MM.1S (cell line): ENCODE measurements at places on chromosomes 1 and 21.
A peak's percentile ranks its signal among the peaks of the same experiment; 100 is the strongest.

- no peak overlapping the region for H3K4me3 ChIP-seq
- no peaks in the 10 kb centered on the region for H3K36me3 ChIP-seq
- peak; percentile 44 for DNase-seq
- H3K4me1 ChIP-seq, result peaks cover 14% of the 10 kb centered on the region
These were observed 3.3 kb upstream of the AGPAT3 start for GRCh38 chr21:43861706-43862105.

- H3K4me1 ChIP-seq, result no peaks in the 10 kb centered on the region
- H3K27me3 ChIP-seq, result no peaks in the 10 kb centered on the region
- no peak overlapping the region for H3K27ac ChIP-seq
- H3K36me3 ChIP-seq, result no peaks in the 10 kb centered on the region
- DNase-seq, result no peak
These were observed 501.9 kb upstream of the USP24 start for GRCh38 chr1:55717111-55717510.

DNA sequence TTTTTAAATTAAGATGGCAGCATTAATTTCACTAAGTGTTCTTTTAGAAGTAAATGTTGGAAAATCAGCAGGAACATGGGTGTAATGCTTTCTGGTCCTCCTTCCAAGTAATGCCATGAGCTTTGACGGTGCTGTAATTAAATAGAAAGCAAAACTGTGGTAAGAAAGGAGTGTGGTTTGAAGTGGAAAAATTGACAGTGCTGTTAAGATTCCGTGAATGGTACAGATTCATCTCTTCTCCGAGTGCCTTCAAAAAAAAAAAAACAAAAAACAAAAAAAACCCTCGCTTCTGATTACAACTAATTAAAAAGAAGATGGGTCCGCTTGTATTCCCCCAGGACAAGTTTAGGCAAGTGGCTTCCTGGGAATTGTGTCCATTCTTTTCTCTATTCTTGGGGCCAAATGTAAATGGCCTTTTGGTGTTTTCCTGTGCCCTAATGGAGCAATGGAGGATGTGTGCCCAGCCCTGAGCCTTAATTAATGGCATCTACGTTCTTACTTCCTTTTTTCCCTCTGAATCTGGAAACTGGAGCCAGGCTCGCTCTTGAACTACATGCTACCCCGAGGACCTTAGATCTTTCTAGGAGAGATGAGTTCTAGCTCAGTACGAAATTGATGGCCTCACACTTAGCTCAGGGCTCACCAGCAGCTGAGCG is 5.1 kb downstream of the LMO4 start:
- peak; percentile 76 for DNase-seq
- H3K27ac ChIP-seq, result peak overlapping the region; percentile 80
- H3K27me3 ChIP-seq, result no peaks in the 10 kb centered on the region
- H3K36me3 ChIP-seq, result peaks cover 12% of the 10 kb centered on the region; the same call in 1 of the 2 replicates
- peak overlapping the region; percentile 80 for H3K4me3 ChIP-seq

GRCh38 chr1:105072446-105072845 is 1322.7 kb downstream of the AMY1C start:
- no peaks in the 10 kb centered on the region for H3K36me3 ChIP-seq
- no peaks in the 10 kb centered on the region for H3K27me3 ChIP-seq
- H3K4me1 ChIP-seq, result no peaks in the 10 kb centered on the region

DNA sequence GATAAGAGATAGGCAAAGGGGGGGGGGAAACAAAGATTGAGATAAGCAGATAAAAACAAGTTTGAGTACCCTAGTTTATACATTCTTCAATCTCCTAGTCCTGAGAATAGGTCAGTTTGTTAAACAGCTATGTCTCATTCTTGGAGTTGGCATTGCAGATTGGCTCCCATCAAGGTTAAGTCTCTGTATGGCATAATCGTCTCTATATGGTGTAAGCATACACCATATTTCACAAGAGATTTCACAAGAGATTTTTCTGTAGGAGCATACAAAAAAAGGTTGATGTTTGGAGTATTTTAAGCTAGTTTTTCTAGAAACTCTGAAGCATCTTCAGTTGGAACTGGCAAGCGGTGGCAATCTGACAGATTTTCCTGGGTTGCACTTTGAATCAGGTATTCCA is 35.8 kb downstream of the NCAM2 start:
- H3K27ac ChIP-seq, result no peak overlapping the region
- DNase-seq, result no peak
- no peak overlapping the region for H3K4me3 ChIP-seq
- H3K27me3 ChIP-seq, result no peaks in the 10 kb centered on the region
- no peaks in the 10 kb centered on the region for H3K4me1 ChIP-seq

- no peaks in the 10 kb centered on the region for H3K4me1 ChIP-seq
- H3K27me3 ChIP-seq, result peaks cover 92% of the 10 kb centered on the region
- no peak overlapping the region for H3K4me3 ChIP-seq
- H3K27ac ChIP-seq, result no peak overlapping the region
These were observed 433.8 kb downstream of the CAMTA1 start for GRCh38 chr1:7219031-7219430.
